Kidney capillary endothelial cell (primary cell): ENCODE measurements at places on chromosomes 2 and 18.

DNA sequence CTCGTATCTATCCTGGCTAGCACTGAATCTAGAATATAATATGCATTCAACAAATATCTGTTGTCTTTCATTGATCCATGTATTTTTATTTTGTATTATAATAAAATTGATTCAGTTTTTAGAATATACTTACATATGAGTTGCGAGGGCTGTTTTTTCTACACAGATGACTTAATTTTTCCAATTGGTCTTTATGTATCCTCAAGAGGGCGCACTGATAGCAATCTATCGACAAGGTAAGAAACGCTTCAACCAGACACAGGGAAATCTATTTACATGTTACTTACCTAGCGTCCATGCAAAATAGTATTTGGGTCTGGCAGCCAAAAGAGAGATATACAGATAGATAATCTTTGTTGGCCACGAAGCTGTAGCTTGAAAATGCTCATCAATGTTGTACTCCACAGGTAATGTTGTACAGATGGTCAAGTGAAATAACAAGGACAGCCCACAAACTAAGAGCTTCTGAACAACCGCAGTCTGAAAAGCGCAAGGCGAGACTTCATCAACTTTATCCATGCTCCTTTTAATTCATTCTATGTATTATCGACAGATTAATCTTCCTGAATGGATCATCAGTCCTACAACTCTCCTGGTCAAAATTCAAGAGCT is 35.5 kb upstream of the KIDINS220 start:
- peak; percentile 56 for DNase-seq

- DNase-seq: no peak
Observed at GRCh38 chr2:148513427-148513826, 131.1 kb upstream of the EPC2 start.

DNA sequence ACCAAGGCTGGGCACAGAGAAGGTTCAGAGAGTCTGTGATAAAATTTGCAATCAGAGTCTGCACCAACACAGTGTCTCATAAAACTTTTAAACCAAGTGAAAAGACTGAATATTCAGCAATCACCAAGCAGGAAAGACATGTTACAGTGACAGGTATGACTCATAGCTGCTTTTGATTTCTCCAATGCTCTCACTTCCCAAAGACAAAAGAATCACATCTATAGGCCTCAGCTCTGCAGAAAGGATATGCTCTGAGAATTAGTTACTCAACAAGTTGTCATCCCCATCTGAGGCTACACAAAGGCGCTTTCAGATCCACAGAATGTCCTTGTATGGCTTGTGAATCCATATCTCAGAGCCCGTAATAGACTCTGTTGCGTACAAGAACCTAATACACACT is 92.5 kb downstream of the KCNF1 start:
- DNase-seq: peak; percentile 97

- no peak for DNase-seq
Observed at GRCh38 chr2:196234672-196235071, 63.3 kb upstream of the STK17B start.

- DNase-seq: no peak
Observed at GRCh38 chr18:35828591-35828990, 143.9 kb upstream of the RMP24 start.

DNA sequence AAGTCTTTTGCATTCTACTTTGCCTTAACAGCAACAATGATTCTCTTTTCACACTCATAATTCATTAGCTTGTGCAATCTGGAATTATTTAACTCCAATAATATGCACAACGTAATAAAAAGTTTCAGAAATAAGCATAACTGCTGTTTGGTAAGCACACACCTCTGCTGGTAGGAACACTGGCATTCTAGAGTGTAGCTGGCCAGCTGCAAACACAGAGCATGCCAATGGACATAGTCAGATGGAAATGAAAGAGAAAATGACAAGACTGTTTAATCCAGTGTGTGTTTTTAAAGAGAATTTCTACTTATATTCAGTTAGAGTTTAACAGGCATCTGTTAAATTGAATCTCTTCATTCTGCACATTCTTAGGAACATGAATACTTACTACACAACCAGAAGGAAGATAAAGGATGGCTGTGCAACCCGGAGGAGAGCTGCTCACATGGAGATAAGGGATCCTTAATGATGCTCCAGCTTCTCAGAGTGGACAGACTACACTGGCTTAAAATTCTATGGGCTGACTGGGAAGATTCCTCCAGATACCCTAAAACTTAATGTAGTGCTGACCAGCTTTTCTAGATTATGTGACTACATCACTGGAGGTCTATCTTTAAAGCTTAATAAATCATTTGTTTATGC is 94.6 kb upstream of the CHAC2 start:
- DNase-seq: no peak

DNA sequence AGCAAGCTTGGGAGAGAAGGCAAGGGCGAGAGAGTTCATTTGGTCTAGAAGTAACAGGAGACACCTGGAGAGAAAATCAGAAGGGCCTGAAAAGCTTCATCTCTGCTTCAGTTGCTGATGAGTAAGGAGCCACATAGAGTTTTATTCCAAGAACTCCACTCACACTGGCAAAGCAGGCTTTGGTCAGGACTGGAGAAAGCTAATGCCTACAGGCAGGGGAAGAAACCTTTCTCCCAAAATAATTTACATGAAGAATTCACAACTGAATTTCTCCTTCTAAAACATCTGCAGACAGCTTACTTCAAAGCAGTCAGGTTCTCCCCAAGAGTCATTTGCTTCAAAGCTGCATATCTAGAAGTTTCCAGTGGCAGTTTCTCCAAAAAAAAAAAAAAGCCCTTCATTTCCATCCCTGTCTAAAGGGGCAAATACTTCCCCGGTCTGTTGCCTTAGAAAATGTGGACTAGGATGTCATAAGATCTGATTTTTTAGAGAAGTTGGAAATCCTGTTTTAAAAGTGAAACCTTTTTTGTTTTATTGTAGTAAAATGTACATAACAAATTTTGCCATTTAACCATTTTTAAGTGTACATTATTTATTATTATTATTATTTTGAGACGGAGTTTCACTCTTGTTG is 46.3 kb downstream of the TMEM247 start:
- no peak for DNase-seq

- no peak for DNase-seq
Observed at GRCh38 chr2:173666171-173666888, 298.8 kb downstream of the SP3 start.

GRCh38 chr2:24121469-24121868 is 1.7 kb downstream of the PFN4 start:
- DNase-seq: no peak

- DNase-seq: no peak
Observed at GRCh38 chr2:140880573-140880972, 1250.2 kb downstream of the LRP1B start.

- no peak for DNase-seq
Observed at GRCh38 chr2:190402986-190403603, 5.1 kb upstream of the MFSD6 start.

DNA sequence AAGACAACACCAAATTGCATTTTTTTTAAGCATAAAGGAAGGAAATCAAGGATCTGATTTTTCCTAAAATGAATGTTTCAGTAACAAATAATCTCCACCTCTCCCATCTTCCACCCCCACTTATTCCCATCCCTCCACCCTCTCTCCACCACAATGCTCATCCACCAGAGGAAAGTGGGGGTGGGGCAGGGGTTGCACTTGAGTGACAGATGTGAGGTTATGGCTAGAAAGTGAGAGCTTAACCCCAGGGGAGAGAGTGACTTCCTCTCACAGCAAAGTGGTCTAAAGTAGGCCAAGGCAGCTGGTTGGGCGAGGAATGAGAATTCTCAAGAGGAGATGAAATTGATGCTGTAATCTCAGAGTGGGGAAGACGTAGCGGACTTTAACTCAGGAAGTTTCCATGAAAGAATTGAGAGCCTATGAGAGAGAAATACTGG is 104.7 kb downstream of the HNRNPLL start:
- no peak for DNase-seq

- DNase-seq: no peak
Observed at GRCh38 chr2:125573432-125573831, 1082.5 kb upstream of the GYPC start.
